Activated naive CD4-positive, alpha-beta T cell treated with anti-CD3 and anti-CD28 coated beads, Interleukin-2, amount 50 U/mL, for 72 hours (primary cell): ENCODE measurements at places on chromosomes 11 and 22. TPM values are rescaled to one million over a fixed set of nuclear protein-coding genes. Genes with fewer than 3 reads are reported as not detected.

DNA sequence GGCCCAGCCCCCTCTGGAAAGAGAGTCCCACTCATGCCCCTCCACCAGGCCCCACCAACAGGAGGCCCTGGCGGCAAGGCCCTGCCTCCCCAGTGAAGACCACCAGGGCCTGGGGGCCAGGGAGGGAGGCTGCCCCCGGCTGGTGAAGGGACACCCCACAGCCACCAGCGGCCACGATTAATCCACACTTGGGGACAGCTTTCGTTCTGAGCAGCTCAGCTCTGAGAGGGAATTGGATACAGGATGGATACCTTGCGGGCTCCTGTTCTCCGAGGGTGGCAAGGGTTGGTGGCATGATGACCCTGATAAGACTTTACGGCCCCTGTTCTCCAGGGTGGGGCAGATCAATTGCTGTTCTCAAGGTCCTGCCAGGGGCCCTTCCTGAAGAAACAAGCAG, 6.9 kb upstream of the NLRP6 start:
- no peak for DNase-seq

GRCh38 chr22:29359469-29359868, 28.9 kb downstream of the AP1B1 start:
- DNase-seq: no peak

Gene PTPRCAP
- total RNA-seq: 65.2 TPM

Gene OR5AL1
- total RNA-seq: not detected

Gene MS4A6E
- not detected for total RNA-seq

Gene FAM89B
- total RNA-seq: 32.6 TPM

Gene GLB1L3
- 7.3 TPM for total RNA-seq
